ENCODE measurements at places on chromosomes 12 and 14. TPM values are rescaled to one million over a fixed set of nuclear protein-coding genes. Genes with fewer than 3 reads are reported as not detected.

GRCh38 chr14:58972233-58973017, 216.0 kb upstream of the DAAM1 start:
- no peak for DNase-seq

- no peak for DNase-seq
Observed at GRCh38 chr14:105088812-105089745, 23.8 kb upstream of the GPR132 start.

DNA sequence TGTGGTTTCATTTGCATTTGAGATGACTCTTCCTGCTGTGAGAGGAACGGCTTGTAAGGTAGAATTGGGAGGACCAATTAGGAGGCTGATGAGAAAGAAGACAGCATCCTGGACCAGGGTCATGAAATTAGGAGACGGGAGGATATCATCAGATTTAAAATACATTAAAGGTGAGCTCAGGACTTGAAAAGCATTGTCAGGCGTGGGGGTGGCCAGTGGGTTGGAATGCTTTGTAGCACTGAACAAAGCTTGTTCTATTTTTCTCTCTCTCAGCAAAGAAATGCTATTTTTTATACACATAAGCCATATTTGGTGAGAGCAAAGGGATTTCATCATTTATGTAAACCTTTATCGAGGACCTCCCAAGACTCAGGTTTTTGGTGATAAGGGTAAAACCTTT, 157.5 kb downstream of the TMEM132D start:
- DNase-seq, result no peak

- no peak for DNase-seq
Observed at GRCh38 chr12:124683152-124684124, 116.0 kb upstream of the NCOR2 start.

DNA sequence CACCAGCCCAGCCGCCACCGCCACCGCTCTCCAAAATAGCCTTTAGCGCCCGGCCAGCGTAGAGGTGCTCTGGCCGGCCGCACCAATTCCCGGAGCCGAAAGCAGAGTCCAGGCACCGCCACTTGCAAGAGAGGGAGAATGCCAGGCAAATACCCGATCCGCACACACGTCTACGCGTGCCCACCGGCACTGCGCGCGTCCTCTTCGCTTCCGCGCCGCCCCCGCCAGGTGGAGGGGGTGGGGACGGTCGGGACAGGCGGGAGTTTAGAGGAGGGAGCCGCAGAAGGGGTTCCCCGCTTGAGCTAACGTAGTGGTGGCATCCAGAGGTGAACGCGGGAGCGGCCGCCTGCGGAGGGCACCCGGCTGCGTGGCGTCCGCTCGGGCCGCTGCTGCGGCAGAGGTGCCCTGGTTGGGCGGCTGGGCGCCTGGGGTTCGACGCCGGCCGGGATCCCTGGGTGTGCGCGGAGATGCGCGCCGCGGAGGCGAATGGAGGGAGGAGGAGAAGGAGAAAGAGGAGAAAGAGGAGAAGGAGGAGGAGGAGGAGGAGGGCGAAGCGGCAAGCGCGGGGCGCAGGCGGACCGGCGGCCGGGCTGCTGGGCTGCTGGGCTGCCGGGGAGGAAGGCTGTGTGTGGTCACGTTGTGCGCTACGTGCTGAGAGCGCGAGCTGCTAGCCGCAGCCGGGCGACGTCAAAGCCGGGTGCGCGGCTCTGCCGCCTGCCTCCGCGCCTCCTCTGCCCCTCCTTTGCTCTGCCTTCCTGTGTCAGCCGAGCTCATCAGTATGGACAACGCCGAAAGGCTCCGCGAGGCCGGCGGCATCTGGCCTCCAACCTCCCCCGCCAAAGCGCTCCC, at the start of gene MDGA2:
MDGA2 (minus strand) TSS at position 140 of the 849 bp plus-strand sequence.
- DNase-seq, result no peak

DNA sequence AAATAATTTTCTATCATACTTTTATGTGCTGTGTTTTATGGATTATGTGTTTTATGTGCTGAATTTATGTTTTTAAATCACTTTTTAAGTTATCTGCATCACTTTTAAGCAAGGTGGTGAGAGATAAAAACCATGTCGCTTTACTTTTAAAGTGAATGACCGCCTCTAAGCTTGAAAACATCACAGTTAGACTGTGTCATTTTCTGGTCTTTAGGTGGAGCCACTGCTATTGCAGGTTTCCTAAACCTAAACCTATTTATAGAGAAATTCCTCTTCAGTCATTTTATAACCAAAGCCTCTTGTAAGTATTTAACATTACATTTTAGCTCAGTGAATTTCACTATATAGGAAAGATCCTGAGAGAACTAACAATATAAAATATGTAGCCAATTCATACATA, 21.0 kb upstream of the MDM2 start:
- no peak for DNase-seq

The SYNJ2BP gene
- 13.0 TPM for total RNA-seq

The P2RX2 gene
- not detected for total RNA-seq

The KRT75 gene
- not detected for total RNA-seq

The OTX2 gene
- not detected for total RNA-seq
